ENCODE measurements at places on chromosomes 16 and 17.

- no peak for DNase-seq
Measured at GRCh38 chr17:81187586-81188490, 21.8 kb upstream of the AATK start.

GRCh38 chr16:53744449-53744848 is 40.5 kb downstream of the FTO start:
- DNase-seq, result no peak

GRCh38 chr17:60362329-60362728 is 29.6 kb downstream of the USP32 start:
- DNase-seq, result no peak

- no peak for DNase-seq
Measured at GRCh38 chr17:75075597-75076336, 12.0 kb upstream of the SLC16A5 start.

- DNase-seq, result no peak
Measured at GRCh38 chr16:57618296-57619132, 9.9 kb upstream of the ADGRG1 start.

DNA sequence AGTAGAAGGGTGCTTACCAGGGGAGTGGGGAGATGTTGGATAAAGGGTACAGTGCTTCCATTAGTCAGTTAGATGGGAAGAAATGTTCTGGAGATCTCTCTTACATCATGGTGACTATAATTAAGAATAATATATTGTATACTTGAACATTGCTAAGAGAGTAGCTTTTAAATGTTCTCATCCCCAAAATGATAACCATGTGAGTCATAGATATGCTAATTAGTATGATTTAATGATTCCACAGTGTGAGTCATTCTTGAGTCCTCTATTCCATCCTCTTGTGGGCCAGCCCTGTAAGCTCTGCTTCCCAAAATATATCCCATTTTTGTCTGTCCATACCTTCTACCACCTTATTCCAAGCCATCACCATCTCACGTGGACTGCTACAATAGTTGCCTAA is 80.6 kb upstream of the CDH11 start:
- DNase-seq, result no peak

DNA sequence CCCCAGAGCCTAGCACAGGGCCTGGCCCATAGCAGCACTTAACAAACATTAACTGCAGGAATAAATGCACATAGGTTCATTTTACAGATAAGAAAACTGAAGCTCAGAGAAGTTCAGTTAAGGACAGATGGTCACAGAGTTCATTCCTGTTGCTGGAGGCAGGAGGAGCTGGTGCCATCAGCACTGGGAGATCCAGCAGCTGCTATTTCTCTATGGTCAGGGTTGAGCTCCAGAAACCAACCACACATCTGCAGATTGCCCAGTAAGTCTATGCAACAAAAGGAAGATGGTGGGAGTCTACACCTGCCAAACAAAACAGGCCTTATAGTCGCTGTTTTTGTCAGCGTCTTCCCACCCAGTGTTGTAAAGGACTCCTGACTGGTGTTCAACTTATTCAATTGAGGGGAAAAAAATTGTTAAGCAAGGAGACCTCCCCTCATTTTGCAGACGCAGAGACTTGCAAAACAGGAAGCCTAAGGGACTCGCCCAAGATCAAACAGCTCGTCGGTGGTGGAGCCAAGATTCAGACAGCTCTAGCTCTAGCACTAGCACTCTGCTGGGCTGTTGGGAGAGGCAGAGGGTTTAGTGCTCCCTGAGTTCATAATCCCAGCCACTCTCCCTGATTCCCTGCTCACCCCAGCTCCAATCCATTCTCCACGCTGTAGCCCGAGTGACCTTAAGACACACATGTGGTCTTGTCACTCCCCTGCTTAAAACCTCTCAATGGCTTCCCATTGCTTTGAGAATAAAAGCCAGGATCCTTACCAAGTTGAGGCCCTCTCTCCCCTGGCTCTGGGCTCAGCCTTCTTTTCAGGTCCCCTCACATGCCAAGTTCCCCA is 9.0 kb downstream of the NOG start:
- DNase-seq, result no peak

- peak; percentile 46 for DNase-seq
Measured at GRCh38 chr16:66845791-66846221, 1.6 kb downstream of the CA7 start.

GRCh38 chr17:66893382-66893781 is 58.5 kb downstream of the CACNG5 start:
- no peak for DNase-seq

DNA sequence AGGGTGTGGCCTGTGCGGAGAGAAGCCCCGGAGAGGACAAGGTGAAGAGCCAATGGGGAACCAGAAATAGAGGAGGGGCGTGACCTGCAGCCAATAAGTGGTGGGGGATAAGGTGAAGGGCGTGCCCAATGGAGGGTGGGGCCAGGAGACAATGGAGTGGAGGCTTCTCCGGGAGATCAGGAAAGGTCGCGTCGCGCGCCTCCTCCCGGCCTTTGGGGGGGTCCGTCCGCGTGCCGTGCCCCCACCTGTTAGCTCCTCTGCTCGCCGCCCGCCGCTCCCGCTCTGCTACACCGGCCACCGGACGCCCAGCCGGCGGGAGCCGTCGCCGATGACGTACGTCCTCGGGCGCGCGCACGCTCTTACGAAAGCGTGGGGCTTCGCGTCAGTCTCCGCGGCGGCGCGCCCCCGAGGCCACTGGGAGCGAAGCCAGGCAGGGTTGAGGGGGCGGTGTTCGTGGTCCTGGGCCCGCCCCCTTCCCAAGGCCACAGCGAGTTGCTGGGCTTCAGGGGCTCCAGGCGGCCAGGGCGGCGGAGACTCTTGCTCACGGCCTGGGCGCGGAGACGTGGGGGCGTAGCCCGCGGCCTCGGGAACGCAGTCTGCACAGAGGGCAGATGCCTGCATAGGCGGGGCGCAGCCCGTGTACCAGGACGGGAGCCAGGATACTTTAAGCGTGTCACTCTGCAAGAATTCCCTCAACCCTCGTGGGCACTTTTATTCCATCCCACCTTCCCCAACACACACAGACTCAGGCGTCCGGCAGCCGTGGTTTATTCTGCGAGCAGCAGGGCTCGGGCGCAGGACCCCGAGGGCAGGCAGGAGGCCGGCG is at the start of gene MATCAP1:
Gene MATCAP1 (minus strand): TSS at position 337 of the 826 bp plus-strand sequence. CDS start 3,353 bp downstream, outside the sequence.
- peak; percentile 94 for DNase-seq

DNA sequence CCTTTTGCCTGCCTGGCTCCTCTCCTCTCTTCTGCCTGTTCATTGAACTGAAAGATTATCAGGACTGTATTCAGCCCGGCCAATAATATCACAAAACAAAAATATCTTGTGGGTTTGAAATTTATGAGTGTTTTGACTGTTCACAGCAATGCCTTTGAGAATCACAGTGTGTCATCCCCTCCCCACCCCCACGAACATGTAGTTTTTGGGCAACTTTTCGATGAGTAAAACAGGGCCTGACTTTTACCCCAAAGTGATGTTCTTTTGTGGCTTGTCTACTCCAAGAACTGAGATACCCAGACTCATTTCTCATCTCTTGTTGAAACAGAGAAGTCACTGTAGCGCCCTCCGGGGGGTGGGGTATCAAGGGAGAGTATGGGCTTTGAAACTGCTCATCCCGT is 675.7 kb downstream of the WWOX start:
- DNase-seq, result peak; percentile 81

- no peak for DNase-seq
Measured at GRCh38 chr17:63116228-63116627, 150.2 kb downstream of the TANC2 start.

GRCh38 chr16:4019371-4019791 is 96.9 kb downstream of the ADCY9 start:
- no peak for DNase-seq

DNA sequence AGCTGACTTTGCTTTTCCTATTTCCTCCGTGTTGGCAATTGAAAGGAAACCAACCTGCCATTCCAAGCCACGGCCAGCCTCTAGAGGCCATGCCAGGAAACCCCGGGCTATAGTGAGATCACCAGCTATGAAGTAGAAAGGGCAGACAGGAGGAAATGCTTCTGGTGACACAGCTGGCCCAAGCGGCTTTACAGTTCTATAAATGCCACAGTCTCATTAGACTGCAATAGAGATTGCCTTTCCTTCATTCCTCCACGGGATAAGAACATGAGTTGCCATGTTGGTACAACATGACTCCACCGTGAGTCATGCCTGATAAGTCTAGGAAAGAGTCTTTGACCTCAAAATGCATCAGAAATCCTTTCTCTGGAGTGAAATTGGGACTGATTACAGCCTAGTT is 384.9 kb downstream of the GRIN2A start:
- DNase-seq, result no peak

- no peak for DNase-seq
Measured at GRCh38 chr17:66446419-66446818, 144.0 kb downstream of the PRKCA start.

DNA sequence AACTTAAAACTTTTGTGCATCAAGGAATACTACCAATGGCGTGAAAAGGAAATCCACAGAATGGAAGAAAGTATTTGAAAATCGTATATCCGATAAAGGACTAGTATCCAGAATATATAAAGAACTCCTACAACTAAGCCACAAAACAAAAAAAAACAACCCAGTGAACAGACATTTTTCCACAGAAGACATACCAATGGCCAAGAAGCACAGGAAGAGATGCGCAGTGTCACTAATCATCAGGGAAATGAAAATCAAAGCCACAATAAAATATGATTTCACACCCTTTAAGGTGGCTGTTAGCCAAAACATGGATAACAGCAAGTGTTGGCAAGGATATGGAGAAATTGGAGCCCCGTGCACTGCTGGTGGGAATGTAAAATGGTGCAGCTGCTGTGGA is 203.3 kb downstream of the SEC14L1 start:
- DNase-seq, result no peak

GRCh38 chr17:19787733-19788357 is 39.7 kb upstream of the ALDH3A1 start:
- DNase-seq, result no peak

- DNase-seq, result no peak
Measured at GRCh38 chr16:16059895-16060590, 110.6 kb downstream of the ABCC1 start.

GRCh38 chr17:64574646-64575045 is 67.9 kb downstream of the CEP95 start:
- no peak for DNase-seq

DNA sequence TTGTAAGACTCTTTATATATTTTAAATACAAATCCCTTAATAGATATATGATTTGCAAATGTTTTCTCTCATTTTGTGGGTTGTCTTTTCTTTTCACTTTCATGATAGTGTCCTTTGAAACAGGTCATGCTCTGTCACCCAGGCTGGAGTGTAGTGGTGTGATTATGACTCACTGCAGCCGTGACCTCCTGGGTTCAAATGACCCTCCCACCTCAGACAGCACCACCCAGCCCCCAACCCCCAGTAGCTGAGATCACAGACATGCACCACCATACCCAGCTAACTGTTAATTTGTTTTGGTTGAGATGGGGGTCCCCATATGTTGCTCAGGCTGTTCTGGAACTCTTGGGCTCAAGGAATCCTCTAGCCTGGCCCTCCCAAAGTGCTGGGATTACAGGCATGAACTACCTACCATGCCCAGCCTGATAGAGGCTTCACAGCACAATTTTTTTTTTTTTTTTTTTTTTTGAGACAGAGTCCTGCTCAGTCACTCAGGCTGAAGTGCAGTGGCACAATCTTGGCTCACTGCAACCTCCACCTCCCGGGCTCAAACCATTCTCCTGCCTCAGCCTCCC is 18.5 kb upstream of the TMIGD1 start:
- DNase-seq, result no peak

DNA sequence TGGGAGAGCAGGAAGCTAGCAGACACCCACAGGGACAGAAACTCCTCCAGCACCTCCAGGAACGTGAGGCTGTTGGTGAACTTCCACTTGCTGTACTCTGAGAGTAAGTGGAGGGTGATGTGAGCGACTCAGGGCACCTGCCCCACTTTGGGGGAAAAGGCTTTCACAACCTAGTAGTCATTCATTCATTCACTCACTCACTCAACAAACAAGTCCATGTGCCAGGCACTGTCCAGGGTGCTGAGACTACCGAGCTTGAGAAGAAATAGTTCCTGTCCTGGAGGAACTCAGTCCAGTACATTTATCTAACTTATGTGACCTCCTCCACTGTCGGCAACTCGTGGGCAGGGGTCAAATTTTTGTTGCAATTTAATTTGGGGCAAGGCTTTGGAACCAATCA is 26.6 kb downstream of the LGALS9 start:
- DNase-seq, result no peak

DNA sequence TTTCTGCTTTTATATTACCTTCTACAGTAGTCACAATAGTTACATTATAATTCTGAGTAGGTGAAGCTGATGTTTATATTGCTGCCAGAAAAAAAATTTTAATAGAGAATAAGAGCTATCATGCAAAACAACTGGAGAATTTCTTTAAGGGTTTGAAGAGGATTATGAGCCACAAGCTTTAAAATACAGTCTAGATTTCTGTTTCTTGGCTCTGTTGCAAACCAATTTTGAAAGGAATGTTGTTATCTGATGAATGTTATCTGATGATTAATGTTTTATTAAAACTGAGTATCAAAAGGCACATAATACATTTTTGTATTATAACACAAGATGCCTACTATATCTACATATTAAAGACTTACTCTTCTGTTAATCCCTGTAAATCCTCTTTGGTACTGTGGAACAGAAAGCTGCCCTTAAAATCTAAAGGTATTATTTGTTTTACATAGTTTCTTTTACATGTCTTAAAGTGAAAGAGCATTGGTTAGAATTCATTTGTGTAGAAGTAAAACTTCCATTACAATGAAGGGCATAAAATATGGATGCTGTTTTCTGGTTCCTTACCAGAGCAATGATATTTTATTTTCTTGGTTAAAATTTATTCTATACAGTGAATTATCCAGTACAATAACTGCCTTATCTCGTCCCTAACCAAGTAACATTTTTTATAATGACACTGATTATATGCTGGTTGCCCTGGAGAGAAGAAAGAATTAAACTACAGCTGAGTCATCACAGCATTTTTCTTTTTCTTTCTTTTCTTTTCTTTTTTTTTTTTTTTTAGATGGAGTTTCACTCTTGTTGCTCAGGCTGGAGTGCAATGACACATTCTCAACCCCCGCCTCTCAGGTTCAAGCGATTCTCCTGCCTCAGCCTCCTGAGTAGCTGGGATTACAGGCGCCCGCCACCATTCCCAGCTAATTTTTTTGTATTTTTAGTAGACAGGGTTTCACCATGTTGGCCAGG is 205.7 kb downstream of the TANC2 start:
- DNase-seq, result no peak

DNA sequence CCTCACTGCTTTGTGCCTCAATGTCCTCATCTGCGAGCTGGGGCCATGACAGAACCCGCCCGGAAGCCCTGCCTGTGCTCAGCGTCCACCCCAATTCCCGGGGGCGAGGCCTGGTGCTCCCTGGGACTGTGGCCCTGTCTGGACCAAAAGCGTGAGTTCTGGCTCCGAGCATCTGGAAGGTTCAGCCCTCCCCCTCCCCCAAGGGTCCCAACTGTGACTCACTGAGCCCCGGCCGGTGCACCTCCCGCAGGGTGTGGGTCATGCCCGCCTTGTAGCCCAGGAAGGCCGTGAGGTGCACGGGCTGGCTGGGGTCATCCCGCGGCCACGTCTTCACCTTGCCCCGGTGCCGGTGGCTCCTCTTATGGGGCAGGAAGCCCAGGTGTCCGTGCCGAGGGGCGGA is 755 bp downstream of the RPL3L start:
- no peak for DNase-seq

All from activated CD8-positive, alpha-beta memory T cell treated with anti-CD3 and anti-CD28 coated beads, Interleukin-2, amount 50 U/mL, for 48 hours (primary cell).